ENCODE measurements at places on chromosomes 5 and 9. TPM values are rescaled to one million over a fixed set of nuclear protein-coding genes. Genes with fewer than 3 reads are reported as not detected.

DNA sequence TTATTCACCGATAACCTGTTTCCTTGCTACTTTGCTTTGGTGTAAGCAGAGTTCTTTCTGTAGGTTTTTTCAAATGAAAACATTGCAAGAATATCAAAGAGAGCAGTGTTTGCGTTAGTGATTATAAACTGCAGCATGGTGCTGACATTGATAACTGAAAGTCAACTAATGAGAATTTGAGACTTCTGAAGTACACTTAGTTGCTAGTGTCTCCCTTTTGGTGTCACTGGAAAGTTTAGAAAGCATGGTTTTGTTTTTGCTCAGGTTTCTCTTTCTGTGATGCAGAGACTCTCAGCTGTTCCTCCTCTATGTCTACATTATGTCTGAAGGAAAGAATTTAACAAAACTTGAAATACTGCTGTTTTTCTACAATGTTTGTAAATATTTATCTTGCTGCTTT, 80.2 kb upstream of the ZNF169 start:
- DNase-seq: no peak

GRCh38 chr9:1386420-1386819, 336.3 kb downstream of the DMRT2 start:
- DNase-seq: no peak

DNA sequence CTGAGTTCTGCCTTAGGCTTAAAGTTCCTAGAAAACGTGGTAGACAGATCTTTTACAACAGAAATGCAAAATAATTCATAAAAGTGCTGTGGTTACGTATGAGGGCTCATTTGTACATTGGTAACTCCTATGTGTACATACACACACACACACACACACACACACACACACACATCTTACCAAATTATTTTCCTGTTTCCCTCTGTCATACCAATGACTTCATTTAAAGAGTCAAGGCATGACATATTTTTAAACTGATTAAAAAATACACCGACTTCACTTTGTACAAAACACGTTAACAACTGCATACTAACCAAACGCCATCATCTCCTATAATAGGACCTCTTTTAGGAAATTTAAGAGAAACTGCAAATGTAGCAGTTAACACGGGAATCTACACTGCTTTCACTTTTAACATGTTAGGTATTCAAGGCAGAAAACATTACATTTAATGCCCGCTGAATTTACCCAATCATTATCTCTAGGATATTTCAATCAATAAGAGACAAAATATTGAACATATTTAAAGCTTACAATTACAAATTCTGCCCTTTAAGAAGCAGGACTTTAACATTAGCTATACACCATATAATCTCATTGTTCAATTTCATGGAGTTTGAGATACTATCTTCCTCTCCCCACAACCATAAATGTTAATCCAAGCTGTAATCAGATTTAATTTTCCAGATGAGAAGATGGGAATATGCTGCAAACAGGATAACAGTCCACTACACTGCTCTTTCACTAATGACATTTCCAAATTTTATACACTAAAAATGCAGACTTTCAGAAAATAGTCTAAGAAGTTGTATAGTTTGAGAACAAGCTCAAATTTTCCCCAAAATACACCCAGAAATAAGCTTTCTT, 133.1 kb downstream of the DENND1A start:
- no peak for DNase-seq

DNA sequence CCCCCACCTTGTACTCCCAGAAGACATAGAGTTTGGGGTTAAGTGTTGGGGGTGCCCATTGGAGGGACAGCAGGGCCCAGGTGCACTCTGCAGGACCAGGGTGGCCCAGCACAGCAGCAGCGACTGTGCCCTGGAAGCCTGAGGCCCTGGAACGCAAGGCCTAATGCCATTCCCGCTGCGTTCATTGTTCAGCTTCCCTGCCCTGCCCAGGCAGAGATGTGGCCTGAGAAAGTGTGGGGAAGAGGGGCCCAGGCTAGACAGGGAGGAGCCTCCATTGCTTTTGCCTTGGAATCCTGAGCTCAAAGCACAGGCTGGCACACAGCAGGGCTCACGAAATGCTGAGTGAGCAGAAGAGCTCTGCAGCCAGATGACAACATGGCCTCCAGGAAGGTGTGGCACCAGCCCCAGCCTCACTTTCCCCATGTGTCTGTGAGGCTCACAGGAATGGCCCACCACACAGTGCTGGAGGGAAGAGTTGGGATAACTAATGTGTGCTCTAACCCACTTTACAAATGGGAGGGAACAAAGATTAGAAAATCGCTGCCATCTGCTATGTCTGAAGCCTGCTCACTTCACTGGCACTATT, 19.4 kb downstream of the S1PR3 start:
- no peak for DNase-seq

- no peak for DNase-seq
Measured at GRCh38 chr9:75087289-75087823, 599 bp downstream of the NMRK1 start.

DNA sequence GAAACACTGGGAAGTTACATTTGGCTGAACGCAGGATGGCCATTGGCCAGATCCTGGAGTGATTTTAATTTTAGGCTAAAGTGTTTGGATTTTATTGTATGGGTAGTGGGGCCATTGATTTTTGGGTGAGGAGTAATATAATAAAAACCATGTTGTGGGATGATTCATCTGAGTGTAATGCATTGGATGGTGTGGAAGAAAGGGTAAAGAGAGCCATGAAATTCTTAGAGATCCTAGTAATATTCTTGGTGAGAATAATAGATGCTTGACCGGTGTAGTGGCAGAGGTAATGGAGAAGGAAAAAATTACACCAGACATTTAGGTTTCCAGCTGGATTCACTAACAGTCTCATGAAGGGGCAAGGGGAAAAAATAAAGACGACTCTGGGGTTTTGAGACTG, 158.1 kb downstream of the NPR3 start:
- DNase-seq: no peak

DNA sequence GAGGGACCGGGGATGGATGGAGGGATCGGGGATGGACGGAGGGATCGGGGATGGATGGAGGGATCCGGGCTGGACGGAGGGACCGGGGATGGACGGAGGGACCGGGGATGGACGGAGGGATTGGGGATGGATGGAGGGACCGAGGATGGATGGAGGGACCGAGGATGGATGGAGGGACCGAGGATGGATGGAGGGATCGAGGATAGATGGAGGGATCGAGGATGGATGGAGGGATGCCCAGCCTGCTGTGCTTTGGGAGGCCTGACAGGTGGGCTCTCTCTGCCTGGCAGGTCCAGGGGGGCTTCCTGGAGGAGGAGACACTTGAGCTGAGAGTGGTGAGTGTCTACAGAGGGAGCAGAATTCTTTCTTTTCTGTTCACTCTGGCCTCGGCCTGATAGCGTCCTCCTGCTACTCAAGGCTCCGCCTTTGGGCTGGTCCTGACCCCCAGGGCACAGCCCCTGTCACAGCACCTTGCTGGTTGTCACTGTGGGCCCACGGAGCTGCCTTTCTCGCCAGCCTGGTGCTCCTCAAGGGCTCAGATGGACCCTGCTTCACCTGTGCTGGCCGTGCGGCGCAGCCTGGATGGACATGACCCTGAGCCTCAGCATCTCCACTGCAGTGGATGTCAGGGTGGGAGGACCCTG, 42.2 kb upstream of the RNF130 start:
- no peak for DNase-seq

The MEIKIN gene
- 1.7 TPM for total RNA-seq

The BRINP1 gene
- 51.3 TPM for total RNA-seq
